ENCODE measurements at places on chromosomes 2 and 18.

GRCh38 chr18:76538846-76539245 lies 43.8 kb upstream of the ZNF516 start:
- DNase-seq: no peak

DNA sequence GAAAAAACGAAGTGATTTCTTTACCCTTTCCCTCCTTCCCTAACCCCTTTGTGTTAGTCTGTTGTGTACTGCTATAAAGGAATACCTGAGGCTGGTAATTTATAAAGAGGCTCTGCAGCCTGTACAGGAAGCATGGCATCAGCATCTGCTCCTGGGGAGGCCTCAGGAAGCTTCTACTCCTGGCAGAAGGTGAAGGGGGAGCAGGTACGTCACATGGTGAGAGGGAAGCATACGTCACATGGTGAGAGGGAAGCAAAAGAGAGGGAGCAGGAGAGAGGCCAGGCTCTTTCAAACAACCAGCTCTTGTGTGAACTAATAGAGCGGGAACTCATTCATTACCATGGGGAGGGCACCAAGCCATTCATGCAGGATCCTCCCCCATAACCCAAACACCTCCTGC lies 126.2 kb downstream of the CAPN13 start:
- no peak for DNase-seq

- DNase-seq: no peak
Measured at GRCh38 chr2:77210725-77211124, 311.5 kb downstream of the LRRTM4 start.

DNA sequence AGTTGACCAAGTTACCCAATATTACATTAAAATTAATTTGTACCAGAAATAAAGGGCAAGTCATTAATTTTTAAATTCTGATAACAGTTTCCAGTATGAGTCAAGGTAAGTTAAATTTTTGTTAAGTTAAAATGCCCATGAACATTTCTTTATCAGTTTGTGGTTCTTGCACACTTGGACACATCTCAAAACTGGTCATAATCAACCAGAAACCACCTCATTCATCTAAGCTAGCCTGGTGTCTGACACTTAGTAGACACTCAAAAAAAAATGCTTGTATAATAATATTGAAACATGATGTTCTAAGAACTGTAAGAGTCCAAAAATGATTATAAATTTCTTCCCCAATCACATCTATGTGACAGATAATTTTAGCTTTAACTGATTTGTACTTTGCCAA lies 62.4 kb downstream of the SATB2 start:
- DNase-seq: no peak

DNA sequence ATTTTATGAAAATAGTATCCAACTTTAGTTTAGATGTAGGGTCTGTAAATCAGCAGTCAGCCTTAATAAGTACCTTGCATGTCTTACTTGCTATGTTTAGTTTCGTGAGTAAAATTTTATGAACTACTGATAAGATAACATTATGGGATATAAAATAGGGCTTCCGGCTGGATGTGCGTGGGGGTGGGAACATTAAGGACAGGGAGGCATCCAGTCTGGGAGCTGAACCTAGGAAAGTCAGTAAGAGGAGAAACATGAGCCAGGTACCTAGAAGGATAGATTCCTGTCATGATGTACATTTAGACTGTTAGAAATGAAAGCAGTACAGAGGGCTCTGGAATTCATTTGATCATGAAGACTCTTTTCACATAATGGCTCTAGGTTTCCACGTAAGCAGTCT lies 12.7 kb upstream of the KCNJ13 start:
- DNase-seq: no peak

Data from Daoy (cell line).